ENCODE measurements at places on chromosomes 6 and 20. TPM values are rescaled to one million over a fixed set of nuclear protein-coding genes. Genes with fewer than 3 reads are reported as not detected.
A peak's percentile ranks its signal among the peaks of the same experiment; 100 is the strongest.

GRCh38 chr6:30870546-30870945 lies 13.8 kb upstream of the DDR1 start:
- DNase-seq = no peak

Gene ZC2HC1B
- not detected for polyA plus RNA-seq

GRCh38 chr6:7726416-7727085 lies 652 bp downstream of the BMP6 start:
- DNase-seq = peak; percentile 84

DNA sequence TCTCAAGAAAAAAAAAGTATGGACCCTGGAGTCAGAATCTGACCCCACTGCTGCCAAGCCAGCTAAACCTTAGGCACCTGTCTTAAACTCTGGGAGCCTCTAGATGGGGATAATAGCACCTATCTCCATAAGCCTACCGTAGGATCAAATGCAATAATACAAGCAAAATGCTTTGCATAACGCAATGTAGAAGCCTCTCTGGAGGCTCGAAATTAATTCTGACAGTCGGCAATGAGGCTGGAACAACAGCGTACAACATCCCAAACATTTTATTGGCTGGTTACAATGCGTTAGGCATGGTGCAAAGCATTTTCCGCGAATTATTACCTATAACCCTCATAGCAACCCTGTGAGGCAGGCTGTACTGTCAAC lies 521 bp downstream of the CDK5RAP1 start:
- no peak for DNase-seq

DNA sequence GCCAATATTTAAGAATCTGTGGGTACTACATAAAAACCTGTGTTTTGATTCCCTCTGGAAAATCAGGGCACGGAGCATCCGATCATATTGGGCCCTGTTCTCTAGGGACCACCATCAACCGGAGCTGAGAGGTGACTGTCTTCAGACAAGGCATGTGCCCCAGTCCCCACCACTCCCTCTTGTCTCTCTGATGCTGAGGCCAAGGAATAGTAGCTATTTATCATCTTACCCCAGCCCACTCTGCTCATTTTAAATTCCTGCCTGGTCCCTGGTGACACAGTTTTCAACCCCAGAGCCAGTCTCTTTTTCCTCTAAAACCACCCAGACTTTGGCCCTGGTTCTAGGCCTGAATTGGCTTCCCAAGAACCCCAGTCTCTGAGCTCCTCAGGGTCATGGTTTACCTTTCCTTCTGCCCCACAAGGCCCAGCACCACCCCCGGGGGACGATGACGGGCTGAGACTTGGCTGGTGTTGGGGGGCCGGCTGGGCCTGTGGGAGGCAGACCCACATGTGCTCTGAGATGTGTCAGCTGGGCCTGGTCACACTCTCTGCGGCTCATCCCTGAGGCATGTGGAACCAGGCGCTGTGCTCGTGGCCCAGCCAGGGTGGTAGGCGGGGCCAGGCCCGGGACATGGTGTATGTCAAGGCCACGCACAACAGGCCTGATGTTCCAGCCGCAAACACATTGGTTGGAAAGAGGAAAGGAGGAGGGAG lies 114.4 kb downstream of the CEBPB start:
- DNase-seq = peak; percentile 79

DNA sequence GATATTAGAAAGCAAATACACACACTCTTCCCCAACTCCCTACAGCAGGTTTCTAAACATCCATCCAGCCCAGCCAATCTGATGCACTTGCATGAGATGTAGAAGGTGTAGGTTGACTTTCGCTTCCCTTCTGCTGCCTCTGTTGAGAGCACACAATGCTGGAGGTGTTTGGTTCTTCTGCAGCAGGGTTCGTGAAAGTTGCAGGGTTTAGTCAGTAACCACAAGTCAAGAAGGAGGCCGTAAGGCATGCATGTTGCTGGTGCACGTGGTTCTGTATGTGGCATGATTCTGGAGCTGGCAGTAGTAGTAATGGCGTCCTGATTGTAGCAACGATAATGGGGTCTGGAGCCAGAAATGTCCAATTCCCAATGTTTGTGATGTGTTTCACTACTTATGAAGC lies 53.0 kb downstream of the DEK start:
- no peak for DNase-seq

- DNase-seq = no peak
Observed at GRCh38 chr6:105449756-105450390, 47.0 kb upstream of the PREP start.

Gene FAM217A
- 3.7 TPM for polyA plus RNA-seq

DNA sequence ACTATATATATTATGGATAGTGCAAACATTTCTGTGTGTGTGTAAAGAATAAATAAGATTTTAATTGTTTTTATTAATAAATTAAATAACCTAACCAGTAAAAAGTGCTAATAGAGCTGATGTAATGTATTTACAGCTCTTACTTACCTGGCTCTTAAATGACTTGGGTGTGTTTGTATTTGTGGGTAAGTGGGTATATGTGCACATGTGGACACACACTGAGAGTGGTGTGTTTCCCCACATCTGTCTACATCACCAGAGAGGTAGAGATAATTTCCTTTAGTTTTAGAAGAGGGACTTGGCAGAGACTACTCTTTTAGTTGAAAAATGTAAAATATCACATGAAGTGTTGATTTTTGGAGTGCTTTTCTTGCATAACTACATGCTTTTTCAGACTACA lies 76.0 kb downstream of the UST start:
- no peak for DNase-seq

DNA sequence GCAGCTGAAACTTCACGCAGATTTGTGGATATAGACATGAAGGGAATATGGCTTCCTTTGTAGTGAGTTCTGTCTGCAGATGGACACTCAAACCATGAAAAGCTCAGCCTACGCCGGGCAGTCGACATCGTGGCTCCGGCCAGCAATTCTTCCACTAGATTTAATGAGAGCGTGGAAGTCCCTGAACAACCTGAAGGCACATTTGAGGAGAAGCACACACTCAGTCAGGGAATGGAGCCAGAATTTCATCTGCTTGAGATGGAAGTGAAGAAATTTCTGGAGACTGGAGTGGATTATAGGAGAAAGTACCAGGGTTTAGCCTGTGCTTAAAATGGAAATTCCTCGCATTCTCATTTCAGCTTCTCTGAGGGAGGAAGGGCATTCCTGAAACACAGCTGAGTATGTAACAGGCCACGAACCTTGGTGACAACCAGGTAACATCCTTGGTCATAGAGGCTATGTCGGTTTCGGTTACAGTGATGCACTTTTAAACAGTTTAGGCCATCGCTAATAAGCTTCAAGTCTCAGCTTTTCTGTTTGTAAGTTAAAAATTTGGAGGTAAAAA lies 80.5 kb upstream of the AGPAT4 start:
- DNase-seq = no peak

GRCh38 chr6:130421585-130421984 lies 55.8 kb downstream of the TMEM200A start:
- DNase-seq = no peak

- DNase-seq = peak; percentile 23
Observed at GRCh38 chr6:75349262-75349984, 64.8 kb upstream of the TMEM30A start.

DNA sequence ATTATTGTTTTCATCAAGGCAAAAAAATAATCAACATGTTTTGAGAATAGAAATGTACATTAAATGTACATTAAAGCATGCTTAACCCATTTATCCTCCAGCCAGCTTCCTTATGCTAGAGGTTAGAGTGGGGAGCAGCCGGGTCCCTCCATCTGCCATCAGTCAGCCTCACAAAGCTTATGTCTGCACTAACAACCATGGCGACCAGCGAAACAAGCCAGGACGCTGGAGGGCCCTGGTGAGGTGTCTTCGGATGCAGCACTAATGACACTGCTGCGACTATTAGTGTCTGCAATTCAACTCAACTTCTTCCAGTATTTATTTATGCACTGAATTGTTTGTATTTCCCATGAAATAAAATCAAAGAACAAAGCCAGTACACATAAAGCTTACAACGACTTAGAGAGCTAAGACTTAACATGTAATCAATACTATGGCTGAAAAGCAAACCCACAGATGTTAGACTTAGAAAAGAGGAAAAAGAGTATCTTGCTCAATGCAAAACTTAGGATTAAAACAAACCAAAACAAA lies 6.8 kb downstream of the CLDN20 start:
- DNase-seq = no peak

GRCh38 chr6:30264743-30265142 lies 51.5 kb upstream of the TRIM26 start:
- DNase-seq = no peak

GRCh38 chr20:45322952-45323383 lies 14.9 kb upstream of the MATN4 start:
- DNase-seq = no peak

- DNase-seq = no peak
Observed at GRCh38 chr20:4306206-4306605, 290.8 kb upstream of the RNF24 start.

GRCh38 chr6:106534564-106534982 lies 94.7 kb downstream of the RTN4IP1 start:
- no peak for DNase-seq

- DNase-seq = no peak
Observed at GRCh38 chr6:25027221-25027916, 91.6 kb upstream of the RIPOR2 start.

- no peak for DNase-seq
Observed at GRCh38 chr20:38275815-38276550, 15.4 kb upstream of the KIAA1755 start.

DNA sequence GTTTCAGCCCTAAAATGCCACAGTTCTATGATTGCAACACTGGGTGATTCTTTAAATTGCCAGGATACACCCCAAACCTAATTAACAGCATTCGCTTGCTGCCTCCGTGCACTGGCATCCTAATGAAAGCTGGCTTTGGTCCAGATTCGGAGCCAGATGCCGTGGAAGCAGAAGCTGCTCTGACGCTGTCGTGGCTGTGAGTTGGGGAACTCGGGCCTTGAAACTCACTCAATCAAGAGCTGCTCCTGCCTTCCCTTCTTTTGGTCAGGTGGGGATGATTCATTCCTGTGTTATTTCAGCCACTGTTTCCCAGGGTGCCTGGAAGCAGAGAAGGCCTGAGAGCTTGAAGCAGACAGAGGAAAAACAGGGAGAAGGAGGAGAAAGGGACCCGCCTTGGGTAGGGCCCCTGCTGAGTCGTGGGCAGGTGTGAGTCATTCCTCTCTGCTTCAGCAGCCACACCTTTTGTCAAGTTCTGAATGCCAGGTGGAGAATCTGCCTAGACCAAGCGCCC lies 36.2 kb upstream of the DSP start:
- DNase-seq = no peak

Gene NR2E1
- polyA plus RNA-seq = 0.06 TPM

DNA sequence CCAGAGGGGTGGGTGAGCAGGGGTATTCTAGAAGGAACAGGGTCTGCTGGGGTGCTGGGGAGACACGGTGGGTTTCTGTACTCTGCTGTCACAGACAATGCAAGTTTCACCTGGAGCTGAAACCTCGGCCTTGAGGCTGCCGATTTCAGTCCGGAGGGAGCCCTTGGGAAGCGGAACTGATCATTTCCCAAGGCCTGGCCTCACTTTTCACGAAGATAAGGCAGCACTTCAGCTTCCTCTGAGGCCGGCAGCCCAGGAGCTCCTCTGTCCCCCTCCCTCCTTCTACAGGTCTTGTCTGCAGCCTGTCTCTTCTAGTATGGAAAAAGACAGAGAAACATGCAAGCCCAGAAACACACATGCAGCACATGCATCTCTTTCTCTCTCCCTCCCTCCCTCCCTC lies 242.1 kb downstream of the CDC5L start:
- DNase-seq = no peak

DNA sequence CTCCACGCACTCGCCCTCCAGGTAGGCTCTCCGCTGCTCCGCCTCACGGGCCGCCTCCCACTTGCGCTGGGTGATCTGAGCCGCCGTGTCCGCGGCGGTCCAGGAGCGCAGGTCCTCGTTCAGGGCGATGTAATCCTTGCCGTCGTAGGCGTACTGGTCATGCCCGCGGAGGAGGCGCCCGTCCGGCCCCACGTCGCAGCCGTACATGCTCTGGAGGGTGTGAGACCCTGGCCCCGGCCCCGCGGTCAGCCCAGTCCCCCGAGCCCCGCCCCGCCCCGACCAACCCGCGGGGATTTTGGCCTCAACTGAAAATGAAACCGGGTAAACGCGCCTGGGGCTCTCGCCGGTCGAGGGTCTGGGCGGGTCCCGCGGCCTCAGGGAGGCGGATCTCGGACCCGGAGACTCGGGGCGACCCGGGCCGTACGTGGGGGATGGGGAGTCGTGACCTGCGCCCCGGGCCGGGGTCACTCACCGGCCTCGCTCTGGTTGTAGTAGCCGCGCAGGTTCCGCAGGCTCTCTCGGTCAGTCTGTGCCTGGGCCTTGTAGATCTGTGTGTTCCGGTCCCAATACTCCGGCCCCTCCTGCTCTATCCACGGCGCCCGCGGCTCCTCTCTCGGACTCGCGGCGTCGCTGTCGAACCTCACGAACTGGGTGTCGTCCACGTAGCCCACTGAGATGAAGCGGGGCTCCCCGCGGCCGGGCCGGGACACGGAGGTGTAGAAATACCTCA lies 598 bp downstream of the HLA-B start:
- peak; percentile 42 for DNase-seq

Gene CST7
- polyA plus RNA-seq = 1.5 TPM

Measured in left lung (tissue), 14 donors.